ENCODE measurements at places on chromosomes 6 and 20. TPM values are rescaled to one million over a fixed set of nuclear protein-coding genes. Genes with fewer than 3 reads are reported as not detected.

Gene SLC22A2
- 1.9 TPM for total RNA-seq

Gene GPX5
- 4.6 TPM for total RNA-seq

Gene OR2H1
- 1.2 TPM for total RNA-seq

Gene GCLC
- 26.2 TPM for total RNA-seq

Gene NKX2-2
- total RNA-seq: 1.4 TPM

Gene ID4
- 222 TPM for total RNA-seq

Gene OTOR
- 1.7 TPM for total RNA-seq

Gene PNPLA1
- total RNA-seq: 1.4 TPM

Gene BPIFB1
- 1.4 TPM for total RNA-seq

Gene EFCAB8
- total RNA-seq: 0.96 TPM

Gene KCNK16
- not detected for total RNA-seq

Gene SMAP1
- total RNA-seq: 15.9 TPM

Gene CDH26
- total RNA-seq: 7.9 TPM

Gene ZNF133
- total RNA-seq: 12.3 TPM

Gene GNMT
- not detected for total RNA-seq

Gene SLC52A3
- 1.7 TPM for total RNA-seq

Gene MAK
- 2.2 TPM for total RNA-seq

Gene SAPCD1
- not detected for total RNA-seq

Gene CD40
- total RNA-seq: 5.8 TPM

Gene FERMT1
- 2.6 TPM for total RNA-seq

Gene TFAP2D
- total RNA-seq: not detected

Gene MYCT1
- total RNA-seq: 3.1 TPM

Gene C20orf96
- total RNA-seq: not detected

Gene TGM3
- total RNA-seq: not detected

Gene CALHM4
- total RNA-seq: 2.4 TPM

Gene COL9A3
- 37.1 TPM for total RNA-seq

Gene PRRT1
- total RNA-seq: 1.2 TPM

Gene TRDN
- 5.1 TPM for total RNA-seq

Gene CAGE1
- total RNA-seq: 2.6 TPM

Data from umbilical cord (tissue), 2 donors.